ENCODE measurements at places on chromosomes 4 and X.

DNA sequence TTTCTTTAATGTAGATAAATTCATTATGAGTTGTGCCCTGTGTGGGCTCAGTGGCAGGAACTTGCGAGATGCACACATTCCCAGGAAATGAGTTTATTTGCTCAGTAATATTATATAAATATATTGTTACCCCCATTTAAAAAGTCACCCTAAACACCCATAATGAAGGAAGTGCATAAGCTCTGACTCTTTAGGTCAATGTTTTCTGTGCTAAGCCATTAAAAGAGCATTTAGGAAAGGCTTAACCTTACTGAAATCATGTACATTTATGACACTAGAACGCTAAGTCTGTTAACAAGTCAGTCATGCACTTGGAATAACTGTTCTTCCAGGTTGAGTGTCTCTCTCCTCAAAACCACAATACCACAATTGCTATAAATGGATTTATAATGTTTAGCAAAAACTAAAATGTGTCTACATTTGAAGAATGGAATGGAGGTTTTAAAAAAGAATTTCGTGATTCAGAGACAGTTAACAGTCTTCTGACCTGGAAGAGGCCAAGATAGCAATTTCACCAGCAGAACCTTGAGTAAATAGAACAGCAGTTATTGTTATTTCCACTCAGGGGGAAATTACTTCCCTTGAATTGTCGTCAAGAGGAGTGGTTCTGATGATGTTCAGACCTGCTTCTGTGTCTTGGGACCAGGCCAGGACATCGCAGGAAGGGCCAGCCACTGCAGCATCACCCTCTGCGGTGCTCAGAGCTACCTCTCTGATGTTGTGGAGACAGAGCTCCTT lies 91.1 kb upstream of the VEGFC start:
- DNase-seq, result no peak

DNA sequence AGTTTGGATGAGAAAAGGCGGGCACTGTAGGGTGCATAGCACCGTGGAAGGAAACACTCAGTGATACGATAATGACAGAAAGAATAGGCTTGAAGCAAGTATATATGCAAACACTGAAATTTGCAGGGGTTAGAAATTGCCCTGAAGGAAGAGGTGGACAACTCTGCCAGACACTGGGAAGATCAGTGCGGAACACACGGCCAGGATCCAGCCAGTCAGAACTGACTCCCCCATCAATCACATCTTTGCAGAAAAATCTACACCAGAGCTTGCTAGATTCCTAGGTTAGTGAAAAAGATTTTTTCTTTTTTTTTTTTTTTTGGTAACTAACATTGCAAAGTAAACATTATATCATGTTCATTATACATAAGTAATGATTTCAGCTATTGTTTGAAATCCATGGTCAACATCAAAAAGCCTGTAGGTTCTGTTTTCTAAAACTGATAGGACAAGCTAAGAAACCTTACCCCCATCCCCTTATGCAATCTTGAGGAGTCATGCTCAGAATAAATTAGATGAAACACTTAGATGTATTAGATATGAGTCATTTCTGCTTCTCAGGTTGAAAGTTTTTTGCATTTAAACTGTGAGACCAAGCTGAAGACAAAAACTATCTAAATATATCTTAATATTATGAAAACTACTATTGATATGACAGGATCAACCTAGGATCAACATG lies 38.9 kb downstream of the TRIML1 start:
- no peak for DNase-seq

DNA sequence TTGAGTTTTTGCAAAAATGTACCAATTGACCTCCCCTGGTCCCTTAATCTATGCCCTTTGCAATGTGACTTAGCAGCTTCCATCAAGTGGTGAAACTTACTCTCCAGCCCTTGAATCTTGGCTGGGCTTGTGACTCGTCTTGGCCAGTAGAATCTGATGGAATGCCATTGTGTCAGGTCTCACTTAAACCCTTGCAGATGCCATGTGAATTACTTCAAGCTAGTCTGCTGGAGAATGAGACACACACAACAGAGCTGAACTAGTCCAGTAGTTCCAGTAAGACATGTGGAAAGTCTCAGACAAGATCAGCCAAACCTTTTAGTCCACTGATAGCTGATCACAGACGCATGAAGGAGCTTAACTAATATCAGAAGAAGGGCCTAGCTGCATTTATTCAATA lies 567.8 kb upstream of the CPEB2 start:
- DNase-seq, result no peak

DNA sequence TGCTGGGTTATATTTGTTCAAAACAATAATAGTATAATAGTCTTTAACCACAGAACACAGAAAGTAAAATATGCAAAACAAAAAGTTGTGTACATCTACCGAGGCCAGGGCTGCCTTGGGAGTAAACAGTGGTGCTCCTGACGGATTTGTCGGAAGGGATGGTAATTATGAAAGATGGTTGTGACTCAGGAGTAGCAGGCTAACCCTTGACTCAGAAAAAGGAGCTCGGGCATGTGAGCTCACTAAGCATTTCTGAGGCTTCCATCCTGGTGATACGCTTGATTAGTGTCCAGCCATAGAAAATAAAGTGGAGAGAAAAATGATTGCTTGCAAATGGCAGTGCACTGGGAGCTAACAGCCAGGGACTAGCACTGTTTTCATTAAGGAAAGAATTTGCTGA lies 53.2 kb upstream of the SPANXB1 start:
- DNase-seq, result no peak

- no peak for DNase-seq
These were observed 1.4 kb downstream of the C4orf36 start for GRCh38 chr4:86890790-86891189.

- no peak for DNase-seq
These were observed 210.7 kb downstream of the PDGFRA start for GRCh38 chr4:54439831-54440243.

DNA sequence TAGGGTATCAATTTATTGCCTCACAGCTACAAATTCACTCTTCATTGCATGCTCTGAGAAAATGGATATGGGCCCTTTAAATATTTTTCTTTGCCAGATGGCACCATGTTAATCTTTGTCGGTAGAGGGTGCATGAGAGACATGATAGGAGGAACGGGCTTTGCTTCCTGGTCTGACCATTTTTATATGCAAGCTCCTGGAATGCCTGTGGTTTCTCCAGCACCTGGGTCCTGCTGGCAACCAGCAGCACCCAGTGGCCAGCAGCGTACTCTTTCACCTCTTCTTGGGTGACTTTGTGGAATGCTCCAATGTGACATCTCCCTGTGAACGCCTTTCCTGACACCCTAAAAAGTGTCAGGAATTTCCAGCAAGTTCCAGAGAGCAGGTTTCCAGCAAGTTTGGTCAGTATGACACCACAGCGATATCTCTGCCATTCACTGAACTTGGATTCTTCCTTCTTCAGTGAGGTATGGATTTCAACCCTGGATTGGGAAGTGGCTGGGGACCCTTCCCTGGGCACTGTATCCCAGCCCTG lies 140.3 kb upstream of the PGRMC2 start:
- DNase-seq, result no peak

DNA sequence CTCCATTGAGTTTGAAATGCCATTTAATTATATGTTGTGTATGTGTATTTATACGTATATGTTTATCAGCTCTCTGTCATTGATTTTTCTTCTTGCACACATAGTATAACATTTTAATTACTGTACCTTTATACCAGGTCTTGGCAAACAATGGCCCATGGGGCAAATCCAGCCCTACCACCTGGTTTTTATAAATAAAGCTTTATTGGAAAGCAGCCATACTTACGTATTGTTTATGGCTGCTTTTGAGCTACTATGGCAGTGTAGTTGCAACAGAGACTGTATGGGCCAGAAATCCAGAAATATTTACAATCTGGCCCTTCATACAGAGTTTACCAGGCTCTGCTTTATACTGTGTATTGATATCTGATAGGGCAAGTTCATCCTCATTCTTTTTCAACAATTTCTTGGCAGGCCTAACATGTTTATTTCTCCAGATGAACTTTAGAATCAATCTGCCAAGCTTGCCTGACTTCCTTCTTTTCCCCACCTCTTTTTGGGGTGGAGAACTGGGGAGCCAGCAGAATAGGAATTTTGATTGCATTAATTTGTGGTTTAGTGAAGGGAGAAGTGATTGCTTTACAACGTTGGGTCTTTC lies 15.8 kb downstream of the DCUN1D4 start:
- no peak for DNase-seq

GRCh38 chr4:78168029-78168428 lies 110.9 kb downstream of the FRAS1 start:
- DNase-seq, result no peak

DNA sequence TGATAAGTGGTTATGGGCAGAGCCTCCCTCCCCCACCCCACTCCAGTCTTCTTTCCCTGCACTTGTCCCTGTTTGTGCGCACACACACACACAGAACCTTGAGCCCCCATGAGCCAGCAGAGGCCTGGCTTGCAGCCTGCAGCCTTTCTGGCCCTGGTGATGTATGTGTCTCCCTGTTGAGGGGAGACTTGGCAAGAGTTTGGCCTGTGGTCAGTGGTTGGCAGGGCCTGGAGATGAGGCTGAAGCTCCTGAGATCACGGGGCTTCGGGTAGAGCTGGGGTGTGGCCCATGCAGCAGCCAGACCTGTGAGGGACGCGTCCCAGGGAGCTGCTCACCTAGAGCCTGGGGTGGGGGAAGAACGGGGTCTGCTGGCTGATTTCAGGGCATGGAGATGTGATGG lies 2.3 kb downstream of the GPR173 start:
- DNase-seq, result no peak

GRCh38 chrX:25084446-25084845 lies 68.7 kb upstream of the ARX start:
- no peak for DNase-seq

- no peak for DNase-seq
These were observed 14.6 kb downstream of the DGKQ start for GRCh38 chr4:958696-959337.

GRCh38 chr4:99852199-99852749 lies 35.6 kb downstream of the DAPP1 start:
- DNase-seq, result peak; percentile 33

DNA sequence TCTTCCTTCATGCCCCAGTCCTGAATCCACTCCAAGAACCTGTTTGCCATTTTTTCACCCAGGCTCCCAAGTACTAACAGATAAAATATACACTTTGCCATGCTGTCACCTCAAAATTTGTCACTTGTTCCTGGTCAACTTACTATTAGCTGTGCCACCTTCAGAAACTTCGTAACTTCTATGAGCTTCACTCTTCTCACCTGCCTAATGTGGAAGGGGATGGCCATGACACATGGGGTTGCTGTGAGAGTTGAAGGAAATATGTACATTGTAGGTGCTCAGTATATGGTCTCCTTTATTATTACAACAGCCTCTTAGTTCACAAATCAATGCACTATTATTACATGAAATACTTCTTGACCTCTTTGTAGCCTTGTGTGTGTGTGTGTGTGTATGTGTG lies 10.4 kb downstream of the TMSB4X start:
- DNase-seq, result no peak

DNA sequence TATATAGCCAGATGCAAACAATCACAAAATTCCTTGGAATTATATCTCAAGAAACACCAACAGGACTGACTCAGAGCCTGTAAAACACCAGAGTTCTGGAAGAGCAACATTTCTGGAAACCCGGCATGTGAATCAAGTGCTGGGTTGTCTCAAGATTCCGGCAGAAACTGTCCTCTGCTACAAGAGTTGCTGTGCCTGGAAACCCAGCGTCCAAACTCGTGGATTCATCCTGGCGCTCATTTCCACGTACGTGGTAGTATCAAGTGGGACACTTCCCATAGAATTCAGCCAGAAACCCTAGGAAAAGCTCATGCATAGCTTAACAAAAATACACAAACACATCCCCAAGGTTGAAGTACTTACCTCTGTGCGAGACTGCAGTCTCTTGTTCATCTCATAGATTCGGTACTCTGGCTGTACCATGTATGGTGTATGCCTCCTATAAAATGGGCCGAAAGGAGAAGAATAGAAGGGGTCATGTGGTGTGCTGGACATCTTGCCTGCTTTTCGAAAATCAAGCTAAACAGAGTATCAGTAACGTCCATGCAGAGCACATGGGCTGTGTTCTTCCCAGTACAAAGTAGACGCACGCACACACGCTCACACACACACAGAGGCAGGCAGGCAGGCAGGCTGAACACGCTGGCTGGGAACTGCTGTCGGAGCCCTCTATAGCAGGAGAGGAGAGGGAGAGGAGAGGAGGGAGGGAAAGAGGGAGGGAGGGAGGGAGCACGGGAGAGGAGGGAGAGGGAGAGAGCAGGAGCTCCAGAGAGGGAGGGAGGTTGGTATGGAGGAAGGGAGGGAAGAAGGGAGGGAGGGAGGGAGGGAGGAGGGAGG lies at the start of gene LDB2:
TSS of gene LDB2 (minus strand) at position 655 of the 837 bp plus-strand sequence.
- no peak for DNase-seq

- DNase-seq, result no peak
These were observed 43.6 kb downstream of the RBM47 start for GRCh38 chr4:40586034-40586433.

- no peak for DNase-seq
These were observed 228.0 kb downstream of the PALLD start for GRCh38 chr4:168724686-168725411.

GRCh38 chrX:136598631-136599030 lies 49.3 kb upstream of the CD40LG start:
- peak; percentile 63 for DNase-seq

GRCh38 chr4:41380511-41381157 lies 123.9 kb downstream of the UCHL1 start:
- no peak for DNase-seq

DNA sequence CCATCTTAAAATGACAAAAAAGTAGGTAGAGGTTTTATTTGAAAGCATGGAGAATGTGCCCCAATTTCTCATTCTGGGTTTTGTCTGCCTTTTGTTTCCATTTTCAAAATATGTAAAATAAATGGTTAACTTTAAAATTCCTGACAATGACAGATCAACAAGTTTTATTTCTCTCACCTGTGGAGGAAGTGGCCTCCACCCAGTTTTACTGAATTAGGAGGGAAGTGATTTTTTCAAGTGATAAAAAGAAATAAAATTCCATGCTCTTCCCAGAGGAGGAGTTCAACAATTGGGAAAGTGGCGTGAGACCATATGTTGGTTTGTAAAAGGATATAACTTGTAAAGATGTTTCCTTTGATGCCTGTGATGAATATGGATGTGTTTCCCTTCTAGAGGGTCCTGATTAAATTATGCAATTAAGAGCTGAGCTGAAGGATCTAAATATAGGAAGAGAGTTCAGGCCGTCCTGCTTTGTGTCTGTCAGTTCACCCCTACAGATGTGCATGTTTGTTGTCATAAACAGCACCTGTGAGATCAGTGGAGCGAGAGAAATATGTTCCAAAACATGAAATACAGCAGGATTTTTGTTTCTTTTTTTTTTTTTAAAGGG lies 19.5 kb downstream of the SMAD1 start:
- no peak for DNase-seq

Measured in activated CD4-positive, alpha-beta memory T cell treated with anti-CD3 and anti-CD28 coated beads for 36 hours (primary cell).